ENCODE measurements at places on chromosomes 5 and 9. TPM values are rescaled to one million over a fixed set of nuclear protein-coding genes. Genes with fewer than 3 reads are reported as not detected.

The FCHO2 gene
- total RNA-seq: 38.2 TPM

GRCh38 chr5:138770291-138770690 lies 17.1 kb downstream of the CTNNA1 start:
- DNase-seq: no peak

- DNase-seq: no peak
These were observed 487.4 kb upstream of the RIOK2 start for GRCh38 chr5:97670447-97670846.

DNA sequence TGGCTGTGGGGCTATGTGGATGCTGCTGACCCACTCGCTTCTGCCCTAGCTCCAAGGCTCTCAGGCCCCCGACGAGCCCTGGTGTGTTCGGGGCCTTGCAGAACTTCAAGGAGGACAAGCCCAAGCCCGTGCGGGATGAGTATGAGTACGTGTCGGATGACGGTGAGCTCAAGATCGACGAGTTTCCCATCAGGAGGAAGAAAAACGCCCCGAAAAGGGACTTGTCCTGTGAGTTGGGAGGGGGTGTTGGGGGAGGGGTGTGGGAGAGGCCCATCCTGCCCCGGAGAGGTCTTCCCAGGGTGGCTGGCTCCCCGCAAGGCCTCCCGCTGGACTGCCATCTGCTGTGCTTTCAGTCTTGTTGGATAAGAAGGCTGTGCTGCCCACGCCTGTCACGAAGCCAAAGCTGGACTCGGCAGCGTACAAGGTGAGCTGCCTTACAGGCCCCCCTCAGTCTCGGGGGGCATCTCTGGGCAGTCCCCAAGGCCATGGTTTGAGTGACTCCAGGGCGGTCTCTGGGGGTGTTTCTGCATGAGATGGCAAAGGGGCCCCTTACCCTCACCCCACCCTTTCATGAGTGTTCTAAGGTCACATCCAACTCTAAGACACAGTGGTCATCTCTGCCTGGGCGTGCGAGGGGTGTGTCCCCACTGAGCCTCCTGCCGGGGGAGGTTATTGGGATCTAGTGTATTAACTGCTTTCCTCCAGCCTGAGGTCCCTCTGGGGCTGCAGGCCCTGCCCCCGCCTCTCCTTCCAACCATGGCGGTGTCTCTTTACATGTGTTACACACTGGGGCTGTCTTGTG lies 89.5 kb downstream of the PHF2 start:
- DNase-seq: peak; percentile 71

The NACC2 gene
- 21.3 TPM for total RNA-seq

- no peak for DNase-seq
These were observed 39.8 kb upstream of the ACO1 start for GRCh38 chr9:32344551-32345182.

GRCh38 chr9:117125531-117125930 lies 289.3 kb downstream of the ASTN2 start:
- no peak for DNase-seq
